Mucosa of descending colon (tissue), 3 donors: ENCODE measurements at places on chromosomes 4 and X. TPM values are rescaled to one million over a fixed set of nuclear protein-coding genes. Genes with fewer than 3 reads are reported as not detected.

Gene PAGE2
- not detected for total RNA-seq

Gene PDLIM5
- total RNA-seq: 137 TPM

Gene RNF175
- not detected for total RNA-seq

Gene CT45A3
- not detected for total RNA-seq

DNA sequence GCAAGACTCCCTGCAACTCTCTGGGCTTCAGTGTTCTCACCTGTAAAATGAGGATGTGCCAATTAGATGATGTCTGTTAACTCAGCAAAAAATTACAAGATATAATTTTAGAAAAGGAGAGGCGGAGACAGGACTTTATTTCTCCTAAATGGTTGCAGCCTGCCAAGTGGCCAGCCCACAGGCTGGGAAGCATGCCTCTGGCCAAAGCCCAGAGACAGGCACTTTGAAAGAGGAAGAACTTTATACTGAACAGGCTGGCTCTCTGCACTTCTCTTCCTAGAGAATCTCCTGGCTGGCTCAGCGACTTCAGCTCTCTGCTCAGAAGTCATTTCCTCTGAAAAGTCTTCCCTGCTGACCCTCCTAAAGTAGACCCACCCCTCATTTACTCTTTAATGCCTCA lies 3.7 kb downstream of the PRDM5 start:
- no peak for DNase-seq

DNA sequence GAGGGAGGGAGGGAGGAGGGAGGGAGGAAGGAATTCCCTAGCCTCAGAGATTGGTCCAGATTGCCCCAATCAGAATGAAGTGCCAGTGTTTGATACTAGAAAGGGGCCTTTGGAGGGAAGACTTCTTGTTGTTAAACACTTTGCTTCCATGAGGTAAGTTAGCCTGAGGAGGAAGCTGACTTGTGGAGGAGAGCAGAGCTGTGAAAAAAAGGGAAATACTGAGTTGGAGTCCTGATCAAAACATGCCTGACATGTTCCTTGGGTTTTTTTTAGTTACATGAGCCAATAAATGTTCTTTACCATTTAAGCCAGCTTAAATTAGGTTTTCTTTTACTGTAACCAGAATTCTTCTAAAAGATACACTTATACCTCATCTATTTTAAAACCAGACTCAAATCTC lies 57.6 kb downstream of the GSX2 start:
- no peak for DNase-seq

- DNase-seq: no peak
Measured at GRCh38 chr4:76376534-76376933, 44.4 kb downstream of the CCDC158 start.

- no peak for DNase-seq
Measured at GRCh38 chrX:39324233-39324930, 523.1 kb downstream of the MID1IP1 start.

- DNase-seq: no peak
Measured at GRCh38 chr4:10701161-10701560, 16.6 kb upstream of the CLNK start.

DNA sequence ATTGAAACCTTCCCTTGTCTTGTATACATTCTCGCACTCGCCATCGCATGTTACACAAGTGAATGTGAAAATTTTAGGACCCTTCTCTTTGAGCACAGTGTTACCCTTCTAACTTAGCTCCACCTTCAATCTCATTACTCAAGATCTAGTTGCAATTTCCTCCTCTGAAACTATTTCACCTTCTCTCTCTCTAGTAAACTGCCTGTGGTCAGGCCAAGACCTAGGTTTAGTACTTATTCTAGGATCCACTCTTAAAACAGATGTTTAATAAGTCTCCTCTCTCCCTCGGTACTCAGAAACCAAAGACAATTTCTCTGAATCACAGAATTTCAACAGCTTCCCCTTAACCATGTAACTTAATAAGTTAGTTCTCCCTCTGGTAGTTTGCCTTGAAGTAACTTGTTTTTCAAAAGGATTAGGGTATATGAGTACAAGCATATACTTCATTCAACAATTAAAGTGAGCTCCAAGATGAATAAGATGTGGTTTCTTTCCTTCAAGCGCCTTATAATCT lies 156.0 kb downstream of the SH3KBP1 start:
- DNase-seq: no peak

GRCh38 chr4:140628016-140628415 lies 59.3 kb upstream of the UCP1 start:
- DNase-seq: no peak

- no peak for DNase-seq
Measured at GRCh38 chr4:178347111-178347510, 904.9 kb upstream of the AGA start.

DNA sequence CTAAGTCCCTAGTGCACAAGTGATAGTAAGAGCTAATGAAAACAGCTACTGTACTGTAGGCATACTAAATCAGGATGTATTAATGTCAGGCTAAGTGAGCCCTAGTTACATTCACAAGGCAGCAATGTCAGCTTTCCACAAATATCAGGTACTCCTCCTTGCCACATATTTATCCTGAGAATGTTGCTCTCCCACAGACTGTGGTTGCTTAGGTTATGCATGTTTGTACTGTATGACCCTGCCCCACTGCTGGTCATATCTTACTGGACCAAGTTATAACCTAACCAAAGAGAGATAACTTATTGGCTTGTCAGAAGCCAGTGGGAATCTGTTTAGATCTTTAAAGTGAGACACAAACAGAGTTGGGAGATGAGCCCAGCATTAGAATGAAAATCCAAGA lies 241.0 kb downstream of the SLC39A8 start:
- no peak for DNase-seq

- DNase-seq: no peak
Measured at GRCh38 chr4:97513917-97514316, 629.4 kb downstream of the STPG2 start.
